GM12865 (cell line): ENCODE measurements at places on chromosomes 5 and 9.
A peak's percentile ranks its signal among the peaks of the same experiment; 100 is the strongest.

DNA sequence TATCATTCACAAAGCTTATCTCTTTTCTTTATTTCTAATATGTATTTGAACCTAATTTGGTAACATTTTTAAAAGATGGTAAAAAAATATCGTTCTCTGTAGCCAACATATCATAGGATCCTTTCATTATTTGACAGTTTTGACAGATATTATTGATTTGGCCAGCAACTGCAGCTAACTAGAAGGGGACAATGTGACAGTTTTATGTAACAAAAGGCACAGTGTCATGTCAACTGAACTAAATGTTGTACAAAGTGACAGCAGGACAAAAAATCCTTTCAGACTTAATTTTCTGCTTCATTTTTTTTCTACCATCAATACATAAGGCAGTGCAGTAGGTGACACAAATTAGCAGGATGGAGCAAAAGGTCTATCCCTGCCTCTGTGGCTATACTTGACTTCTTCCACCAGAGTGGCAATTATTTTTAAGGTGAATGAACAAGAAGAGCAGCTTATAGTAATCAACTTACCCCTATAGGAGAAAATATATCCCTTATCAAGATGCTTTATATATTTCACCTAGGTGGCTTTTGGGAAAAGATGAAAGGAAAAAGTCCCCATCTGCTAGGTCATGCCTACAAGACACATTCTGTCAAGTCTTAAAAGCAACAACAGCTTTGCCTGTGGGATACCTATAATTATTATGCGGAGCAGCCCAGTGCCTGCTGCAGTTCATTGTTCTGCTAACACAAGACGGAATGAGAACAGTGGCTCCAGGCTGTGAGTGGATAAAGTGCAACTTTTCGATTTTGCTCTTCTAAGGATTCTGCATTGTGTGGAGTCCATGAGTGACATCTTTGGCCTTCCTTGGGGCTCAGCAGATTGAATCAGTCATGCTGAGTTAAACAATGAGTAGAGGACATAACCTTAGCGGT is 694.9 kb downstream of the ISL1 start:
- no peak for DNase-seq

GRCh38 chr5:61507232-61507631 is 175.2 kb downstream of the ZSWIM6 start:
- DNase-seq = no peak

- no peak for DNase-seq
These were observed 183.7 kb downstream of the PDE4D start for GRCh38 chr5:59709846-59710245.

- no peak for DNase-seq
These were observed 416.3 kb downstream of the NR2F1-AS1 start for GRCh38 chr5:93164690-93165089.

- no peak for DNase-seq
These were observed 92.9 kb downstream of the TNC start for GRCh38 chr9:115024925-115025535.

GRCh38 chr9:115540091-115540490 is 422.1 kb upstream of the TNC start:
- no peak for DNase-seq

- no peak for DNase-seq
These were observed 32.4 kb downstream of the PTCD2 start for GRCh38 chr5:72352616-72353015.

DNA sequence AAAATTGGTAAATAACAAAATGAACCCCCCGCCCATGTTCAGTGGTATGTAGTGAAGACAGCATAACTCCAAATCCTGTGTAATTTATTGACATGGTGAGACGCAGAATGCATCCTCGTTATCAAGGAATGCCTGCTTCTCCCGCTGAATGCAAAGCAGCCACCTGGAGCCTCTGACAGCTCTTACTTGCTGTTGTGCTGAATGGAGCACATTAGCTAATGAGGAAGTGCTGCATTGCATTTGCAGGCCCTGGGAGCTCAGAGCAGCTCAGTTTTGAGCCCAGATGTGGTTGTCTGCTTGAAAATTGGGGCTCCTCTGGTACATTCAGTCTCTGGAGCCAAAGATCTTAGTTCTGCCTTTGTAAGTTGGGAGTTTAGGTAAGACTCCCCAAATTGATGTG is 28.9 kb downstream of the PLAC8L1 start:
- no peak for DNase-seq

GRCh38 chr5:83577036-83577636 is 105.6 kb downstream of the VCAN start:
- no peak for DNase-seq

GRCh38 chr5:178340187-178340586 is 107.6 kb upstream of the PHYKPL start:
- no peak for DNase-seq

GRCh38 chr9:129679537-129679936 is 14.1 kb downstream of the PRRX2 start:
- no peak for DNase-seq

DNA sequence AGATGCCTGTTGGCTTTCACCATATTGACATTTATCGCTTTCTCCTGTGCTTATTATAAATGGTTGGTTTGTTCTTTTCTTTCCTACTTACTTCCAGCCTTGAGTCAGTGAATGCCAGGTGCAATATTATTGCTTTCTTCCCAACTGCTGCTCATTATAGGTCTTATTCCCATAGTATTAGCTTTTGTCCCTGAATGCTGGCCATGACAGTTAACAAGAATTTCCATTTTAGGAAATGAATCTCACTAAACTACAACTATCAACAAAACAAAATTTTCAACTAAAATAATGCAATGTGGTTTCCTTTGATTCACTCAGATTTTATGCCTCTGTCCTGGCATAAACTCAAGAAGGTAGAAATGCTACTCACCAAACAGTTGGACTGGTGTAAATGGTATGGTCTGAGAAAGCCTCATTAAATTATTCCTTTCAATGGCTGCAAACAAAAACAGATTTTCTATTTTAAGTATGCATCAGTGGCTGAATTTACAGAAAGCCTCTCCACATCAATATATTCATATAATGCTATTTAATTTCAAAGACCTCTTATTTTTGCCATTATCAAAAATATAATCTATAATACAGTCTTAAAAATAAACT is 145.4 kb downstream of the TRPM6 start:
- no peak for DNase-seq

DNA sequence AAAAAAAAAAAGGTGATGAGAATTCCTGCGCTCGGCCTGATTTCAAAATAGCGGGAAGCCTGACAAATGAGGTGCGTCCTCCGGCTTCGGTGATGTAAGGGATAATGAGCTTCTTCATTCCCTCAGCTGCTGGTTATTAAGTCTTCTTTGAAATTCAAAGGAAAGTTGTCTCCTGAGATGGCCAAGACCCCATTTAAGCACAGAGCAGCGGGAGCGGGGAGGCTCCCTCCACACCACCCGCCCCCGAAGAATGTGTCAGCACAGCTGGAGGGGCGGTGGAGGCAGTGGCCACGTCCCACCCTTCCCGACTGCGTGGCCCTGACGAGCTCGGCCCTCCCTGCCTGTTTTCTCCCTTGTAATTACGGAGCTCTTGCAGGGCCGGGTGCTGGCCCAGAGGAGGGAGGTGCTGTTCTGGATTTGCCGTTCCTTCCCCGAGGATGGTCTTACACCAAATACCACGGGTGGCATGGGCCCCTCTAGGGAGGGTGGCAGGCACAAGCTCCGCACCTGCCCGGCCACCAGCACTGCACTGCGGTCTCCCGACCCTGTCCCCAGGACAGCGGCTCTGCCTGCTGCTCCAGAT is 31.0 kb downstream of the SLC9A3 start:
- DNase-seq = no peak

GRCh38 chr9:118635416-118635815 is 733.8 kb downstream of the BRINP1 start:
- no peak for DNase-seq

GRCh38 chr5:127957183-127957582 is 126.4 kb upstream of the SLC12A2 start:
- no peak for DNase-seq

GRCh38 chr9:9389904-9390303 is 1222.9 kb downstream of the PTPRD start:
- no peak for DNase-seq

- no peak for DNase-seq
These were observed 165.9 kb downstream of the ZNF608 start for GRCh38 chr5:124580512-124580911.

GRCh38 chr5:171816666-171817065 is 31.0 kb downstream of the SMIM23 start:
- no peak for DNase-seq

DNA sequence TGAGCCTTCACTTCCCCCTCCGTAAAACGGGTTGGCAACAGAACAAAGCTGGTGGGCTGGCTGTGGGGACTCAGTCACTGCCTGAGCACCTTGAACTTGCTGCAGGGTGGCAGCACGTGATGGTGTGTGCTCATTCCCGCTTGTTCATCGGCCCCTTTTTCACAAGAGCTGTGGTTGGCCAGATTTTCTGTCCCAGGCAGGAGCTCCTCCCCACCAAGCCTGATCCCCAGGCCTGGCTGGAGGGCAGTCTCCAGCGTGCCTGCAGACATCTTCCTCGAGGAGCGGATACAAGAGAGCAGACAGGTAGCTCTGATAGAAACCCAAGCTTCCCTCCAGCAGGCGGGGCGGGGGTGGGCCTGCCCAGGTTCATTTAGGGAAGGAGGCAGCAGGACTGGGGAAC is 61.9 kb upstream of the ORM1 start:
- DNase-seq = no peak

GRCh38 chr5:143207563-143208364 is 195.7 kb downstream of the NR3C1 start:
- DNase-seq = peak; percentile 89

- no peak for DNase-seq
These were observed 103.9 kb upstream of the IFNE start for GRCh38 chr9:21585756-21586752.

GRCh38 chr9:106889061-106889590 is 26.2 kb downstream of the ZNF462 start:
- no peak for DNase-seq

GRCh38 chr9:134136118-134136995 is 475 bp downstream of the WDR5 start:
- peak; percentile 40 for DNase-seq

DNA sequence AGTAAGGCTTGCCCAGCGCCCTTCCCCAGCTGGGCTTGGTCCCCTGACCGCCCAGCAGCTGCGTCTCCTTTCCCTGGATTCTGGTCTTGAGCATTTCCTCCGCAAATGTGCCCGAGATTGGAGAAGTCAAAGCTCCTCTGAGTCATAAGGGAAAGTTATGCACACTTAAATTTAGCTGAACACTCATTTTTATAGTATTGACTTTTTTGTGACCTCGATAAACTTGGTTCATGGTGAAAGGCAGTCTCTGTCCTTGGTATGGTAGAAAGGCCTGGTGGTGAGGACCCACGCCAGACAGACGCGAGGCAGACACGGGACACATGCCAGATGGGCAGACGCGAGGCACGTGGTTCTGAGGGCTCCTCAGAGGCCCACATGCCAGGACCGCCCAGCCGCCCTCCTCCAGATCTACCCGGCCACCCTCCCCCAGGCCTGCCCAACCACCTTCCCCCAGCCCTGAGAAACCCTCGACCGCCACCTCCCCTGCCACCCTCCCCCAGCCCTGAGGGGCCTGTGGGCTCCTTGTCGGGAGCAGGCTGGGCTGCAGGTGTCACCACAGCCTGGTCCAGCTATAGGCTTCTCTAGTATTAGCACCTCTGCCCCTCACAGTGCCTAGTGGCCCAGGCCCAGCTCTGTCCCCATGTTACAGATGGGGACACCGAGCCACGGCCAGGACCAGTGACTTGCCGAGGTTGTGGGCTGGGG is 60.9 kb upstream of the CACNA1B start:
- peak; percentile 66 for DNase-seq

DNA sequence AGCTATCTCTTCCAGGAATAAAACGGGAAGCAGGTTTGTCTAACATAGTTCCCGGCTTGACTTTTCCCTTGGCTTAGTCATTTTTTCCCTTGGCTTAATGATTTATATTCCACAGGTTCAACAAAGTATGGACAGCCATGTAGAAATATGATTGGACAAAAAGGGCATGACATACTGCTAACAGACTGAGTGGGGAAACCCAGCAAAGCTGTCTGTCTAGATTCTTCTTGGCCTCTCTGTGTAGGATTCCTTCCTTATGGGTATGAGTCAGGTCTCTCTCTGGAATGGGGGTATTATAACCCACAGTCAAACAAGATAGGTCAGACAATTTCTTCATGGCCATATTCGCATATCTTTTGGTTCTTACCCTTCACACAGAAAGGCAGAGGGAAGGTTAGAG is 5.7 kb upstream of the MTAP start:
- DNase-seq = no peak

GRCh38 chr5:83914662-83915418 is 194.2 kb upstream of the HAPLN1 start:
- DNase-seq = no peak

GRCh38 chr5:54415147-54415546 is 40.4 kb upstream of the HSPB3 start:
- DNase-seq = no peak

DNA sequence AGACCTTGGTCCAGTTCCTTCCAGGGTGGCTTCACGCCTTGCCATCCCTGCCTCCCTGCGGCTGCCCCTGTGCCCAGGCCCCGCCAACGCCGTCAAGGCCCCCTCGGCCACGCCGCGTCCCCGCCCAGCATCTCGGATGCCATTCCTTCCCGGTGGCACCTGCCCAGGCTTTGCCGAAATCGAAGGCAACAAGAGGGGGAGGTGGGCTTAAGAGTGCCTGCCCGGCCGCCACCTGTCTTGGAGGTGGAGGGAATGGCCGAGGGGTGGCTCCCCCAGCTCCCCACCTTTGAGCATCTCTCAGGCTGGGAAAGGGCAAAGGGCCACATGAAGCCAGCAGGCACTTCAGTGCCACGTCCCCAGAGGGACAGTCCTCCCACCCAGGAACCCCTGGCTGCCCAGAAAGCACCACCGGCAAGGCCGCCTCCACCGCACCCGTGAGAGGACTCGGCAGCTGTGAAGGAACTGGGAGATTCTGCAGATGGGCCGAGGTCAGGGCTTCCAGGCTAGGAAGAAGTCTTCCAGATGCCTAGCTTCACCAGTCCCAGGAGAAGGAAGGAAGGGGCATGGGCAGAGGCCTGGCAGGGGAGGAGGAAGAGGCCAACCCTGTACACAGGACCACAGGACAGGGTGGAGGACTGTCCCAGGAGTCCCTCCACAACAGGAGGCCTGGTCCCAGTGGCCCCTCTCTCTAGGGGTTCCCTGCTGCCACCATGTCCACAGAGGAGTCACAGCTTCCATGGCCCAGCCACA is 218.0 kb downstream of the FANCC start:
- DNase-seq = no peak

DNA sequence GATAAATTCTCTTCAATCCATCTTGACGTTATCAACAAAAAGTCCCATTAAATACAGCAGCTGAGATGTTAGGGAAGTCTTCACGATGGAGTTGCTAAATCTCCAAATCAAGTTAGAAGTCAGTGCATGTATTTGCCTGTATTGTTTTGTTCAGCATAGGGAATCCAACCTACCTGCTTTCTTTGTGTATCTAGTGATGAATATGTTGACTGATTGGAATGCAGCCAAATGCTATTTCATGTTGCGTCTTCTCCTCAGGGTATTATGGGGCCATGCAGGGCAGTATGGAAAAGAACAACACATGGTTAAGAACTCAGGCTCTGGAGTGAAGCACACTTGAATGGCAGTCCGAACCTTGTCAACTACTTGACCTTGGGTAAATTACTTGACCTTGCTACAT is 529.5 kb upstream of the ZNF462 start:
- no peak for DNase-seq
